Activated naive CD4-positive, alpha-beta T cell (primary cell): ENCODE measurements at places on chromosomes 1 and 21.
A peak's percentile ranks its signal among the peaks of the same experiment; 100 is the strongest.

- no peak for DNase-seq
Observed at GRCh38 chr1:216123446-216124191, 299.6 kb downstream of the USH2A start.

- no peak for DNase-seq
Observed at GRCh38 chr1:3141836-3142235, 72.8 kb downstream of the PRDM16 start.

DNA sequence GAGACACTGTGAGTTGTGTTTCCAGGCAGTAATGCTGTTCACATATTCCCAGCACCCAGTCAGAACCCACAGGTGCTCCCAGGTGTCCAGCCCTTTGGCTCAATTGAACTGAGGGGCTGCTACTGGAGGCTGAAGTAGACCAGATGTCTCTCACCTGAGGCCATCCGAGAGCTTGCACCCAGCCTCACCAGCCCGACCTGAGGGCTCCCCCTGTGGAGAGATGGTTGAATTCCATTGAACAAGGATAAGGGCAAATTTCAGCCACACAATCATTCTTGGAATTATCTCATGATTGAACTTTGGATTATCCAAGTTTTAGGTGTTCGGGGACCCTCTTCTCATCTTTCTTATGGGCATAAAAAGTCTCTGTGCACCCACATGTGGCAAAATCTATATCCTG is 52.1 kb downstream of the OBSCN start:
- no peak for DNase-seq

- no peak for DNase-seq
Observed at GRCh38 chr1:62294261-62294660, 25.0 kb downstream of the KANK4 start.

DNA sequence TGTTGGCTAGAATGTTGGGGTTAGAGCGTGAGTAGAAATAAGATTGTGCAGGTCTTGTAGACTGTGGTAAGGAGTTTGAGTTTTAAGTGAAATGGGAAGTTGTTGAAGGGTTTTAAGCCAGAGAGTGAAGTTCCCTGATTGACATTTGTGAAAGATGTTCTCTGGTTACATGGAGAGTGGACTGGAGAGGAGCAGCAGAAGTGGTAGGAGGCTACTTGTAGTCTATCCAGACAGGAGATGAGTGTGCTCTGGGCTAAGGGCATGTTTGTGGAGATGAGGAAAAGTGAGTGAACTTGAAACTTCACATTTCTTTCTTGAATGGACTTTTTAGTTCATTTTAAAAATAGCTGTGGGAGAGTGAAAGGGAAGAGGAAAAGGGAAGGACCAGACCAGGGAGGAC is 37.0 kb downstream of the F3 start:
- DNase-seq, result no peak

- no peak for DNase-seq
Observed at GRCh38 chr1:16146279-16147155, 9.4 kb downstream of the EPHA2 start.

GRCh38 chr1:159501082-159501481 is 34.7 kb downstream of the OR10J5 start:
- DNase-seq, result no peak

GRCh38 chr1:34696981-34697380 is 57.9 kb upstream of the GJB5 start:
- DNase-seq, result no peak

DNA sequence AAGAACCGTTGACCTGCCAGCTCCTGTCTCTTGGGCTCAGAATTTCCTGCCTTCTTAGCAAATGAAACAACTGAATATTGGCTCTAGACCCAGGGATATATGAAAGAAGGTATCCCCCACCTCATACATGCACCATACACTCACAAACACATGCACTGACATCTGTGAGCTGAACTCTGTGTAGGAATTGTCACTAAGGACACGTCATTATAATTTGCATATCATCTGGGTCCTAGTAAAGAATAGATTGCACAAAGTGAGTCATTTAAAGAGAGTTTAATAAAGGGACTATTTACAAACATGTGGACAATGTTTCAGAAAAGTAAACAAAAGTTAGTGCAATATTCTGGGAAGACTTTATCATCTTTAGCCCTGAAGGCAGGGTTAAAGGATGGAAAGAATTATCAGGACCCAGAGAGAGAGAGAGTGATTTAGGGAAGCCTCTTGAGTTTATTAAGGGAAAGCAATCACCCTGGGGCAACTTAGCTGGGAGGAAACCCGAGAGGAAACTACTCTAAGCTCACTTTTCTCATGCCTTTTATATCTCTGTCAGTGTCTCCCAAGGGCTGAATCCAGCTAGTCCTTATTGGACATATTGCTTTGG is 74.1 kb upstream of the PLA2G4A start:
- DNase-seq, result no peak

DNA sequence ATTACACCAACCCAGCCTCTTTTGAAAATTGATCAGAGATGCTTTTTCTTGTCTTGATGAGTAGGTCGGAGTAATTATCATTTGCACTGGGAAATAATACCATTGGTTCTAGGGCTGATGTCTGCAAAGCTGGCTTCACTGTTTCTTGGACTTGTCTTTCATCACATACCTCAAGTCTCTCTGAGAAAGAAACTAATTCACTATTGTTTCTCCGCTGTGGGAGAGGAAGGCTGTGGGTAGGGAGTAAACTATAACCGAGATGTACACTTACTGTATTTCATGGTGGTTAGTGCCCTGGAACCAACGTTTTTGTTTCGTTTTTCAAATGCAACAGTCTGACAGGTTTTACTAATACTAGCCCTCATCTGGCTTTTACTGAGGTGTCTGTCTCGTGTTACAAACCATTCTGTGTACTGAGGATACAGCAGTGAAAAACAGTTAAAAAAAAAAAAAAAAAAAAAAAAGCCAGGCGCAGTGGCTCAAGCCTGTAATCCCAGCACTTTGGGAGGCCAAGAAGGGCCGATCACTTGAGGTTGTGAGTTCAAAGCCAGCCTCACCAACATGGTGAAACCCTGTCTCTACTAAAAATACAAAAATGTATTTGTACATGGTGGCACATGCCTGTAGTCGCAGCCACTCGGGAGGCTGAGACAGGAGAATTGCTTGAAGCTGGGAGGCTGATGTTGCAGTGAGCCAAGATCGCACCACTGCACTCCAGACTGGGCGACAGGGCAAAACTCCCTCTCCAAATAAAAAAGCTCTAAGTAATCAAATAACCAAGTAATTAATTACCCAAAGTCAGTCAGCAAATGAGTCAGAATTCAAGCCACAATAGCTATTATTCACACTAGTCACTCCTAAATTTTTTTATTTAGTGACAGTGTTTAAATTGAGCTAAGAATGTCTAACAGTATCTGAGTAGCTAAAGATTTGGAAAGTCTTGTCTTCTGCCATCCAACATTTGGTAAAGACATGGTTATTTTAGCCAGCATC is 23.3 kb downstream of the TOMM20 start:
- DNase-seq, result no peak

DNA sequence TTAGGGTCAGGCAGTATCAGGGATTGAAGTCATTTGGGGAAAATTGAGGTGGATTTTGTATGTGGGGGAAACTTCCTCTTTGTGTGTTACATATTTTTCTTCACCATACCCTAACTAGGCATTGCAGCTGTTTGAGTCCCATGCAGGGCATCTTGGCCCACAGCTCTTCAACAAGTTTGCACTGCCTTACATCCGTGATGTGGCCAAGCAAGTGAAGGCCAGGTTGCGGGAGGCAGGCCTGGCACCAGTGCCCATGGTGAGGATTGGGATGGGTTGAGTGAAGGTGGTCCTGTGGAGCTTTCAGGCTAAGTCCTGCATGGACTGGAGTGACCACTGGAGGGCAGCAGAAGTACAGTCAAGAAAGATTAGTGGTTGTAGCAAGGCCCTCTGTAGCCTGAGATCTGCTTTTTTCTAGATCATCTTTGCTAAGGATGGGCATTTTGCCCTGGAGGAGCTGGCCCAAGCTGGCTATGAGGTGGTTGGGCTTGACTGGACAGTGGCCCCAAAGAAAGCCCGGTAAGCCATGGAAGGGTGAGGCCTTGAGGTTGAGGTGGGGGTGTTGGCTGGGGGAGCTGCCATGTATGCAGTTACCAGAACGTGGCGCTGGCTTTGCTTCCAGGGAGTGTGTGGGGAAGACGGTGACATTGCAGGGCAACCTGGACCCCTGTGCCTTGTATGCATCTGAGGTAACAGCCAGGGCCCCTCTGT is 2.4 kb downstream of the UROD start:
- DNase-seq, result peak; percentile 60

DNA sequence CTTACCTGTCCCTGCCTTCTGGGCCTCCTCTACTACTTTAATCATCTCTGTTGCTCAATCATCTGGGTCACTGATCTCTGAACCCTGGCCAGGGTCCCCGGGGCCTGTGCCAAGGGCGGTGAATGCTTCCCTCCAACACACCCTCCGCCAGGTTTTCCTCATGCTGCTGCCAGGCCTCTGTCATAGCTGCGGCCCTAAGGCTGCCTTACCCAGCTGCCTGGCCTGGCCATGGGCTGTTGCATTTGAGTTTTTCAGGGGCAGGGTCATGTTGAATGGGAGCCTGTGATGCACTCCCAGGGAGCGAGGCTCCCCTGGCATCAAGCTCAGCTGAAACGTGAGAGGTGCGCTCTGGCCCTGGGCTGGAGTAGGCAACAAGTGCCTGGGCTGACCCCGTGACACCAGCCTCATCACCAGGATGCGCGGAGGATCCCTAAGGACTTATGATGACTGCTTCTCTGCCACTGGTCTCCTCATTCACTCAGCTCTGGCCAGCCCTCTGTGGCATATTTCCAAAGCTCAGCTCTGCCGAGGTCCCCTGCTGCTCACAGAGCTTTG is 7.6 kb downstream of the EDN2 start:
- no peak for DNase-seq

GRCh38 chr1:33142483-33143064 is 39.3 kb downstream of the TRIM62 start:
- no peak for DNase-seq

DNA sequence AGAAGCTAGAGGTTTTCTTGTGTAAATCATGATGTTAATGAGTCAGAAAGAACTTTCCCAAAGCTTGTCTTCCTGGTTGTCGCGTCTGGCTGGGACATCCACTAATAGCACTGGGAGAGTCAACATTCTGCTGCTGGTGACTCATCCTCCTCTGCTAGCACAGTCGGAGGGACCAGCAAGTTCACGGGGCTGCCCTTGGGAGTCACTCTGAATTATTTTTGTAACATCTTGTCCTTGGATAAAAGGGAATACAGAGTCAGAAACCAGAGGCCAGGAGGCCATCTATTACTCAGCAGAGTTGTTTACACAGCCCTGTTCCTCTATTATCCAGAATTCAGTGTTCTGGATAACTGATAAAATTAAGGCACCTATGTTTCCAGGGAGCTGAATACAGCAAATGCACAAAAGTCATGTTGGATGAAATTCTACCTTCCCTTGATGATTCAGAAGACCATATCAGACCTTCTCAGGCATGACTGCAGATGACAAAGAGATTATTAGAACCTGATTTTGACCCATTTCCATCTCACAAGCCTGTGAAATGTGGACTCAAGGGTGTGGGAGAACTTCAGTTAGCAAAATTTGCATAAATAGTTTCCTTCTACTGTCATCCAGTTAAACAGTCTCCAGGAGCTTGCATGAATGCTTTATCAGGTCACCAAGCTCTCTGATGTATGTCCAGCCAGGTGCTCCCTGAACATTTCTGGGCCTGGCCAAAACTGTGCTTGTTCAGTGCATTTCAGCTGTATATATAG is 68.1 kb downstream of the JAK1 start:
- DNase-seq, result no peak

DNA sequence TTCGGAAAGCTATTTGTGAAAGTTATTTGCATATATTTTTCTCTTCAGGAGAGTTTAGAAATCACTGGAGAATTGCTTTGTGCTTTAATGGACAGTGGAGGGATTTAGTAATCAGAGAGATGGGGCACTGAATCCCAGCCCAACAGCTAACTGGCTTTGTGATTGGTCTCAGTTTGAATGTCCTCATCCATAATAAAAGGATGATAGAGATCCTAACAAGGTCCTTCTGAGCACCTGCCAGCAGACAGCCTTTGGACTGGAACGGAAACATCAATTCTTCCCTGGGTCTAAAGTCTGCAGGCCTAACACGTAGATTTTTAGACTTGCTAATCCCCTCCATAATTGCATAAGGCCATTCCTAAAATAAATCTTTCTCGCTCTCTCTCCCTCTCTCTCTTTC is 112.0 kb upstream of the ADAMTS5 start:
- no peak for DNase-seq

GRCh38 chr21:35394634-35395369 is 345.7 kb upstream of the RUNX1 start:
- no peak for DNase-seq
